Effector memory CD4-positive, alpha-beta T cell (primary cell): ENCODE measurements at places on chromosomes 3 and 15.

DNA sequence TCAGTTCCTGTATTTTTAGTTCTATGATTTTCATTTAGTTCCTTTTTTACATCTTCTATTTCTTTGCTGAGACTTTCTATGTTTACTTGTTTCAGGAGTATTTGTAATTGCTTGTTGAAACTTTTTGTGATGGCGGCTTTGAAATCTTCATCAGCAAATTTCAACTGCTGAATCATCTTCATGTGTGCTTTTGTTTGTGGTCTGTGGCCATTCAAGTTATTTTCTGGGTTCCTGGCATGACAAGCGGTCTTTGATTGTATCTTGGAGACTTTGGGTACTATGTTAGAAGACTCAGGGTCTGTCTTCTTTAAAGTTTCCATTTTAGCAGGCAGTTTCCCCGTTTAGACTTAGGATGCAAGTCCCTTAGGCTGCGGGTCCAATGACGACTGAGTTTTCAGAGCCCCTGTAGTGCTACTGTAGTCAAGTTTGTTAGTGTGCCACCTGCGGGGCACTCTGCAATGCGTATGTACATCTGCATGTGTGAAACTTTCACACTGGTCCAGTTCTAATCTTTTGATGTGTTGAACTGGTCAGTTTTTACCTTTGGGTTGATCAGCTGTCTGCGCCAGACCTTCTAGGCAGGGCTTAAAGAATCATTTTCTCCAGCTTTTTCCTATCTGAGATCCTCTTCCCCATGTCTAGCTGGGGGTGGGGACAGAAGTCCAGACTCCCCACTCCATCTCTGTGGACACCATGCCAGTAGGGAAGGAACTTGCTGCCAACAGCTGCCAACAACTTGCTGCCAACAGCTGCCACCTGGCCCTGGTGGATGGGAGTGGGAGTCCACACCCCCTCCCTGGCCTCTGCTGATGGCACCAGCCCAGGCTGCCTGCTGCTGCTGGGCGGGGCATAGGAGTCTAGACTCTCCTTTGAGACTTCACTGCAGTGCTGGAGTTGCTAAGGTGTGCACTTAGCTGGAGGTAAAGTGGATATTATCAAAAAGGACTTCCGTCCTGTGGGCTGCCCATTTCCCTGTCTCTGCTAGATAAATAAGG lies 190.9 kb downstream of the TJP1 start:
- H3K36me3 ChIP-seq = no peaks in the 10 kb centered on the region
- DNase-seq = no peak
- no peaks in the 10 kb centered on the region for H3K27me3 ChIP-seq
- H3K4me1 ChIP-seq = no peaks in the 10 kb centered on the region
- H3K27ac ChIP-seq = no peak overlapping the region
- H3K4me3 ChIP-seq = no peak overlapping the region

GRCh38 chr15:44435893-44436667 lies 8.7 kb downstream of the CTDSPL2 start:
- no peak for DNase-seq
- no peaks in the 10 kb centered on the region for H3K36me3 ChIP-seq
- H3K27me3 ChIP-seq = no peaks in the 10 kb centered on the region
- H3K4me3 ChIP-seq = no peak overlapping the region
- no peak overlapping the region for H3K27ac ChIP-seq

DNA sequence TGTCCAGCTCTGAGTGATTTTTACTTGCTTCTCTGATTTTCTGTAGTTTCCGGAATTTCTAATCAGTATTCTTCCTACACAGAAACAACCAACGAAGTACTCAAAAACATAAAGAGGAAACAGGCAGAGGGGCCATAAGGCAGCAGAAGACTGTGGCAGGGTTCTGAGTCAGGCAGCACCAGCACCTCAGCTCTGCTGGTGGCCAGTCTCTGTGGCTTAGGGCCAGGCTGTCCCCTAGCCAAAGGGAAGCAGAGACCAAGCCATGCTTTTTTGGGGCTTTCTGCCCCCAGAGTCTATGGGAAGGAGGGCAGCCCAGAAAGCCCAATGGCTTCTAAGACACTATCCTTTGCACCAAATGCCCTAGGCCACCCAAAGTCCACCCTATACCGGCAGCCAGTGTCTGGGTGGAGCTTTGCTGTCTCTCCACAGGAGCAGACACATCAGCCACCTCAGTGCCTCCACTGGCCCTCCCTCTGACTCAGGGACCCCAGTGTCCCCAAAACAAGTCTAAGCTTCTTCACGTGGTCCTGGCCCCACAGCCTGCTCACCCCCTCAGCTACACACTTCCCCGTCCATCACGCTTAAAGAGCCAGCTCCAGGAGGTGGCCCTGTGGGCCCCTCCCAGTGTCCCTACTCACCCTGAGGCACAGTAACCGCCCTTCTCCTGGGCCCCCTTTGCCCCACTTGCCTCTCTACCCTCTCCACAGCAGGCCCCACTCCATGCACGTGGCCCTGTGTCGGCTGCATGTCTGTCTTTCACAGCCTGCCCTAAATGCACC lies 46.2 kb downstream of the CCDC12 start:
- H3K27ac ChIP-seq = no peak overlapping the region
- H3K36me3 ChIP-seq = peaks cover 11% of the 10 kb centered on the region
- peaks cover 49% of the 10 kb centered on the region for H3K4me1 ChIP-seq
- H3K27me3 ChIP-seq = no peaks in the 10 kb centered on the region

GRCh38 chr3:132285620-132285945 lies 31.6 kb upstream of the ACP3 start:
- H3K4me1 ChIP-seq = no peaks in the 10 kb centered on the region
- no peak overlapping the region for H3K4me3 ChIP-seq
- no peaks in the 10 kb centered on the region for H3K27me3 ChIP-seq
- H3K27ac ChIP-seq = no peak overlapping the region
- DNase-seq = no peak

DNA sequence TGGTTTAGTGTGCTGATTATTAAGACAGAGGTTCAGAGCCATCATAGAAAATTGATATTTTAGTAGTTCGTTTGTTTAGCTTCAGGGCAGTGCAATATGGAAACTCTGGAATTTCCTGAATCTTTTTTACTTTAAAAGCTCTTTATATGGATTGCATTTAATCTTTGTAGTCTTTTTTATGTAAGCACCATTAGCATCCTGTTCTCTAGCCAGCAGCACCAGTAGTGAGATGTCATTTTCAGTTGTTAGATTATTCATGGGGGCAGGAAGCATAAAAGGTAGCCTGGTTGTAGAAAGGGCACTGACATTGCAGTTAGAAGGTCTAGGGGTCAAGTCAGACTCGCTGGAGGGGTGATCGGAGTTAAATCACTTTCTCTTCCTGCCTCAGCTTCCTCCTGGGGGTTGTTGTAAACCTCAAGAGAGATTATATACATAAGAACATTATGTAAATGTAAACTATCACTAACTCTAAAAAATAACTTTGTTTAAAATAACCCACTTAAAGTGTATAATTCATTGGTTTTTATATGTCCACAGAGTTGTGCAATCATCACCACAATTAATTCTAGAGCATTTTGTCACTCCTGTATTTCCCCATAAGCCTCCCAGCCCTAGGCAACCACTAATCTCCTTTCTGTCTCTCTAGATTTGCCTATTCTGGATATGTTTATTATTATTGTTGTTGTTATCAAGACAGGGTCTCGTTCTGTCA lies 31.4 kb upstream of the ITPKA start:
- no peaks in the 10 kb centered on the region for H3K27me3 ChIP-seq
- H3K4me1 ChIP-seq = no peaks in the 10 kb centered on the region
- no peak for DNase-seq
- no peak overlapping the region for H3K4me3 ChIP-seq
- H3K27ac ChIP-seq = no peak overlapping the region
- H3K36me3 ChIP-seq = peaks cover 43% of the 10 kb centered on the region

- no peaks in the 10 kb centered on the region for H3K27me3 ChIP-seq
- no peak overlapping the region for H3K4me3 ChIP-seq
- H3K4me1 ChIP-seq = no peaks in the 10 kb centered on the region
- no peak overlapping the region for H3K27ac ChIP-seq
- no peak for DNase-seq
Measured at GRCh38 chr3:31004025-31004678, 109.7 kb upstream of the GADL1 start.

- DNase-seq = no peak
- H3K27me3 ChIP-seq = no peaks in the 10 kb centered on the region
- peak overlapping the region; percentile 81 for H3K4me3 ChIP-seq
- peaks cover 36% of the 10 kb centered on the region for H3K36me3 ChIP-seq
- peak overlapping the region; percentile 77 for H3K27ac ChIP-seq
- H3K4me1 ChIP-seq = peaks cover 12% of the 10 kb centered on the region
Measured at GRCh38 chr3:53880396-53881345, 1.3 kb downstream of the ACTR8 start.

GRCh38 chr3:159418571-159419526 lies 569.8 kb upstream of the IL12A start:
- no peak overlapping the region for H3K27ac ChIP-seq
- no peak for DNase-seq
- no peaks in the 10 kb centered on the region for H3K36me3 ChIP-seq

DNA sequence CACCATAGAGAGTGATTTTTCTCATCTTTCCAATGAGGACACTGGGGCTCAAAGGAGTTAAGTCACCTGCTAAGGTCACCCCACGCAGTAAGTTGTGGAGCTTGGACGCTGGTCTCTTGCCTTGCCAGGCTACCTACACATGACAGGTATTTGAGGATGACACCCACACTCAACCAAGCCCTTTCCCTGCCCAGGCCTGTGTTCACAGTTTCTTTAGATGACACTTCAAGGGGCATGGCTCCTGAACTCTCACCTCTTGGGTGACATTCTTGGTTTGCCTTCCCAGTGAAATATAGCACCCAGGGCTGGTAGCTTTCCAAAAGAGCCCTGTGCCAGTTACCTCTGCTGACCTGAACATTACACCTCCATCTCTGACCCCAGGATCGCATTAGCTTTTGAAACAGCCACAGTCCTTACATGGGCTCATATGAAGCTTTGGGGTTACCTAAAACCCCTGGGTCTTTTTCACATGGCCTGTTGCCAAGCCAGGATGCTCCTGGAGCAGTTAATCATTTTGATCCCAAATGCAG lies 148.0 kb downstream of the RPLP1 start:
- no peak for DNase-seq
- no peak overlapping the region for H3K27ac ChIP-seq
- H3K4me3 ChIP-seq = no peak overlapping the region
- H3K36me3 ChIP-seq = no peaks in the 10 kb centered on the region
- H3K27me3 ChIP-seq = no peaks in the 10 kb centered on the region

DNA sequence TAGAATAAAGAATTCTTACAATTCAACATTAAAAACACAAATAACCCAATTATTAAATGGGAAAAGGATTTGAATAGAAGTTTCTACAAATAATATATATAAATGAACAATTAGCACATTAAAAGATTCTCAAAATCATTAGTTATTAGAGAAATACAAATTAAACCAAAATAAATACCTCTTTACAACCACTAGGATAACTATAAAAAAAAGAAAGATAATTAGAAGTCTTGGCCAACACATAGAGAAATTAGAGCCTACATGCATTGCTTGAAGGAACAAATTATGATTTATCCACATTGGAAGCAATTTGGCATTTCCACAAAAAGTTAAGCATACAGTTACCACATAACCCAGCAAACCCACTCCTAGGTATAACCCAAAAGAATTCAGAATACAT lies 502.3 kb upstream of the UBE2E2 start:
- no peak overlapping the region for H3K27ac ChIP-seq
- H3K36me3 ChIP-seq = no peaks in the 10 kb centered on the region
- H3K4me3 ChIP-seq = no peak overlapping the region
- no peak for DNase-seq
- H3K27me3 ChIP-seq = no peaks in the 10 kb centered on the region
- no peaks in the 10 kb centered on the region for H3K4me1 ChIP-seq

- H3K27ac ChIP-seq = no peak overlapping the region
- no peak for DNase-seq
- H3K27me3 ChIP-seq = no peaks in the 10 kb centered on the region
Measured at GRCh38 chr3:161413855-161414210, 42.5 kb upstream of the SPTSSB start.

GRCh38 chr3:193729601-193730000 lies 136.6 kb downstream of the OPA1 start:
- no peak for DNase-seq
- H3K27me3 ChIP-seq = no peaks in the 10 kb centered on the region
- no peak overlapping the region for H3K27ac ChIP-seq

GRCh38 chr3:128394033-128394432 lies 72.7 kb downstream of the DNAJB8 start:
- no peaks in the 10 kb centered on the region for H3K27me3 ChIP-seq
- H3K4me1 ChIP-seq = no peaks in the 10 kb centered on the region
- H3K36me3 ChIP-seq = no peaks in the 10 kb centered on the region

DNA sequence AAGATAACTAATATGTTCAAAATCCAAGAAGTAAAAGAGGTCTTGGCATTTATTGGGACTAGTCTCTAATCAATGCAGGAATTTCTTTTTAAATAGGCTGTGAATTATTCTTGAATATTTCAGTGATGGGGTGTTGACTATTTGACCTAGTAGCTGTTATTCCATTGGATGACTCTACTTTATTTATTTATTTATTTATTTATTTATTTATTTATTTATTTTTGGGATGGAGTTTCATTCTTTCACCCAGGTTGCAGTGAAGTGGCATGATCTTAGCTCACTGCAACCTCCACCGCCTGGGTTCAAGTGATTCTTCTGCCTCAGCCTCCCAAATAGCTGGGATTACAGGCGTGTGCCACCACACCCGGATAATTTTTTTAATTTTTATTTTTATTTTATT lies 1227.8 kb downstream of the ZPLD1 start:
- no peaks in the 10 kb centered on the region for H3K4me1 ChIP-seq
- no peak for DNase-seq
- no peaks in the 10 kb centered on the region for H3K27me3 ChIP-seq
- H3K36me3 ChIP-seq = no peaks in the 10 kb centered on the region

- H3K4me1 ChIP-seq = no peaks in the 10 kb centered on the region
- DNase-seq = no peak
- H3K36me3 ChIP-seq = no peaks in the 10 kb centered on the region
- H3K4me3 ChIP-seq = no peak overlapping the region
Measured at GRCh38 chr15:42595626-42596240, 20.3 kb downstream of the STARD9 start.

DNA sequence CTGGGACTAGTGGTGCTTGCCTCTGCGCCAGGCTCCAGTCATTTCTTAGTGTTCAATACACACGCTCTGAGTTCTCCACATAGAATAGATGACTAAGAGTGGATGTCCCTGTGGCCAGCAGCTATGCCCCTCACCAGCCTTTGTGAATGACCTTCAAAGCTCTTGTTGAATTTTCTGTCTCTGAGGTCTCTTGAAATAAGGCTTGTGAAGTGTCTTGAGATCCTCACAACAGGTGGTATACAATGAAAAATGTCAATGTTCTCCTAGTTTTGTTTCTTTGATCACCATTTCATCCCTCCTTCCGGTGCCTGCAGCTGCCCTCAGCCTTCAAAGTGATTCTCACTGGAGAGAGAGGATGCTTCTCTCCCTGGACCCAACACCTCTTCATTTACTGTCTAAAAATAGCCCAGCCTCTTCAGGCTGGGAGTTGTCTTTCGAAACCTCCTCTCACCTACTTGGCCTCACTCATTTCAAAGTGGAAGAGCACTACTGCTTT lies 5.4 kb downstream of the MAPKBP1 start:
- H3K4me3 ChIP-seq = no peak overlapping the region
- H3K27ac ChIP-seq = no peak overlapping the region
- H3K4me1 ChIP-seq = peaks cover 20% of the 10 kb centered on the region
- H3K36me3 ChIP-seq = no peaks in the 10 kb centered on the region
